ENCODE measurements at places on chromosomes 6 and 20. TPM values are rescaled to one million over a fixed set of nuclear protein-coding genes. Genes with fewer than 3 reads are reported as not detected.

Gene SIRPA
- 25.5 TPM for total RNA-seq

Gene SPATA25
- 2.4 TPM for total RNA-seq

Gene BNIP5
- not detected for total RNA-seq

Gene CLPSL1
- not detected for total RNA-seq

Gene SMLR1
- not detected for total RNA-seq

Gene PACSIN1
- 15.2 TPM for total RNA-seq

Gene CAGE1
- not detected for total RNA-seq

Gene CLIC5
- 285 TPM for total RNA-seq

Gene LINC00237
- total RNA-seq, result not detected

Gene SAMD5
- total RNA-seq, result 0.33 TPM

Gene GSTA3
- not detected for total RNA-seq

Gene ID4
- 3.0 TPM for total RNA-seq

All from left ventricle myocardium inferior (tissue), 1 donor.